ENCODE measurements at places on chromosomes 3 and 15.

GRCh38 chr3:188448813-188449212 lies 294.9 kb downstream of the LPP start:
- DNase-seq: no peak

GRCh38 chr15:84572231-84572630 lies 28.6 kb upstream of the ZSCAN2 start:
- no peak for DNase-seq

- DNase-seq: no peak
These were observed 1001.4 kb downstream of the SQOR start for GRCh38 chr15:46636206-46636605.

DNA sequence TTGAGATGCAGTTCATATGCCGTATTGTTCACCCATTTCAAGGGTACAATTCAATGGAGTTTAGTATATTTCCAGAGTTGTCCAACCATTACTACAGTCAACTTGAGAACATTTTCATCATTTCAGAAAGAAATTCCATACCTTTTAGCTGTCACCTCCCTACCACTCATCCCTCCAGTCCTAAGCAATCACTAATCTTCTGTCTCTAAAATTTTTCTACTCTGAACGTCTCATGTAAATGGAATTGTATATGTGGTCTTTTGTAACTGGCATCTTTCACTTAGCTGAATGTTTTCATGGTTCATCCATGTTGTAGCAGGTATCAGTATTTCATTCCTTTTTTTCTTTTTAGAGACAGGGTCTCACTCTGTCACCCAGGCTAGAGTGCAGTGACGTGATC lies 51.1 kb downstream of the CMTM7 start:
- DNase-seq: no peak

DNA sequence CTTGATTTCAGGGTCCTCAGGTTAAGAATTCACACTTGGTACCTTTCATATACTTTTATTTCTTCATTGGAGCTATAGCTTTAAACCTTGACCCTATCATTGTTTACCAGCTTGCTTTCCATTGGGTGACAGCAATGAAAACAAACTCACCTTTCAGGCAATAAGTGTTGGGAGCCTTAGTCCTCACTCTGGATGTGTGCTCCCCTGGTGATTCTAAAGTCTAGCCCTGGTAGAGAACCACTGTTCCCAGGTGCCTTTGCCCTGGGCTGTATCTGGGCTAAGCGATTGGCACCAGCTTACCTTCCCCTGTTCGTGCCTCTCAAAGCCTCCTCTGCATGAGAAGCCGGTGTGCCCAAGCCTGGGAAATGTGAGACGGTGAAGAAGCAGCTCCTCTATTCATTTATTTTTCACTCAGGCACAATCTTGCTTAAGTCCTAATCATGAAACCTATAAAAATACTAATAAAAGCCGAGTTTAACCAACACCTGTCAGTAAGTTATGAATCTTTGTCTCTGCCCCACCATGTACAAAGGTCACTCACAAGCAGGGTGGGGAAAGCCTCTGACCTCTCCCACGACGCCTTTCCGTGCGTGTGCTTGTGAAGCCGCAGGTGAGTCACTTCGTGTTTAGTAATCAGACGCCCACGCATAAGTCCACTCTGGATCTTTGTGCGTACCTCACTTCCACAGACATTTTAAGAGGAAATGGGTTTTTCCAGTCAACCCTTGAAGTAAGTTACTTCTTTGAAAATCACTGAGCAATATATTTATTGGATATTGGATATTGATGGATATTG lies 12.8 kb upstream of the ARRDC4 start:
- no peak for DNase-seq

- no peak for DNase-seq
These were observed 84.9 kb downstream of the EPHB1 start for GRCh38 chr3:134879990-134880389.
